ENCODE measurements at places on chromosomes 11 and 22. TPM values are rescaled to one million over a fixed set of nuclear protein-coding genes. Genes with fewer than 3 reads are reported as not detected.

RFPL1 gene
- not detected for total RNA-seq

YPEL4 gene
- 4.4 TPM for total RNA-seq

ALG8 gene
- total RNA-seq: 26.1 TPM

IGSF9B gene
- 12.5 TPM for total RNA-seq

CCDC179 gene
- total RNA-seq: not detected

DNAJB7 gene
- not detected for total RNA-seq

DNA sequence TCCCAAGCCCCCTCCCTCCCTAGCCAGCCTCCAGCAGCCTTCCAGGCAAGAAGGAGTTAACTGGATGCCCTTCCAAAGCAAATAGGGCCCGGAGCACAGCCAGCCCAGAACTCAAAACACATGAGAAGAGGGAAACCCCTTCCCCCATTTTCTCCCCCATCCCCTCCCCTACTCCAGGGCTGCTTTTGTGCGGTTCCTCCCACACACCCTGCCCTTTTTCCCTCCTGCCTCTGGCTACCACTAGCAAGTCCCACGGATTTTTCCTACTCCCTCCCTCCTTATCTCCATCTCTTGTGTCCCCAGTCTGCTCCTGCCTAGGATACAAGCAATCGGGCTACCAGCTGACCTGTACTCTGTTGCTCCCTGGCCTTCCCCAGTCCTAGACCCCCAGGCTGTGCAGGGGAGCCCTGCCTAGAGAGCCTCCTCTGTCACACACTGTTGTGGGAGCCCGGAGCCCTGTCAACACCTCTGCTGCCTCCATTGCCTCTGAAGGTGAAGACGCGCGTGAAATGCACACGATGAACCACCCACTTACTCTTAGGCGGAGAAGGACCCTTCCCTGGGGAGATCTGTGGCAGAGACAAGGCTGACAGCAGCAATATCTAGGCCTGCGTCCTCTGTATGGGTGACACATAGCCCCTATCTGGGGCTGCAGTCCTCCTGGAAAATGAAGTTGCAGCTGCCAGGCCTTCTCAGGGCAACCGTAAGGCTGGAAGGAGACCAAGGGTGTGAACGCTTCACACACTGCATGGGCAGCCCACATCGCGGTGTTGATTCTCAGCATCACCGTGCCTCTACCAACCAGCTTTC is 282.8 kb downstream of the MN1 start:
- DNase-seq: no peak

- no peak for DNase-seq
These were observed 8.1 kb upstream of the PLAAT3 start for GRCh38 chr11:63622323-63622722.

- DNase-seq: peak; percentile 65
These were observed 33.9 kb downstream of the ARHGAP1 start for GRCh38 chr11:46666516-46666915.

DNA sequence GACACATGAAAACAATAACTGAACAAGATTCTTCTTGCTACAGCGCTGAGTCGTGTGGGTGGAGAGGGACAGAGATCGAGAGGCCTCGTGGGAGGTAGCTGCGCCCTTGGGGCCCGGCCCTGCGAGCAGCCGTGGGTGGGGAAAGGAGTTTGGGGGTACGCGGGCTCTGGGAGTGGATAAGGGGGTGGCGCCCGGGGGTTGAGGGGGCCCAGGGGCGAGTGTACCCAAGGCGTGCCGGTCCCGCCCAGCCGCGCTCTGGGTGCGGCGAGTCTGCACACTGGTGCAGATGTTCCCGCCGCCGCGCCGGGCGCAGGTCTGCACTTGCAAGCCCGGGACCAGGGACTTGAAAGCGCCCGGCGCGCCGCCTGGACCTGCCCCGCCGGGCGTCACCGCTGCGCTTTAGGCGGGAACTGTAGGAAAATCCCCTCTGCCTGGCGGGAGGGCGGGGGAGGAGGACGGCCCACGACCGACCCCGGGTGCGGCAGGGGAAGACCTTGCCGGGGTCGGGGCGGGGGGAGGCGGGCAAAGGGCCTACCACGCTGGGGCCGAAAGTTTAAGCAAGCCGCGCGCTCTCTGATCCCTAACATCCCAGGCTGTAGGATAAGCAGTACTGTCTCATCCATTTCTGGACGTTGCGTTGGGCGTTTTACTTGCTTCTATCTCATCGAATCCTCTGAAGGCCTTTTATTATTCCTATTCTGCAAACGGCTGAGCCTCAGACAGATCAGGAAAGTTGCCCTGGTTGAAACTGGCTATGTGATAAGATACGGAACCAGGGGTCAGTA is 1.4 kb upstream of the KREMEN1 start:
- peak; percentile 75 for DNase-seq

- no peak for DNase-seq
These were observed 24.6 kb upstream of the PRR5 start for GRCh38 chr22:44677353-44677840.

- no peak for DNase-seq
These were observed 29.9 kb downstream of the MS4A2 start for GRCh38 chr11:60118338-60118737.
